ENCODE measurements at places on chromosomes 16 and 17. TPM values are rescaled to one million over a fixed set of nuclear protein-coding genes. Genes with fewer than 3 reads are reported as not detected.

HSD11B2 gene
- total RNA-seq, result 1.3 TPM

ASGR1 gene
- total RNA-seq, result 1.4 TPM

NPIPB9 gene
- total RNA-seq, result 1.3 TPM

TMEM235 gene
- total RNA-seq, result not detected

SLFN12 gene
- not detected for total RNA-seq
